ENCODE measurements at places on chromosomes 2 and 18. TPM values are rescaled to one million over a fixed set of nuclear protein-coding genes. Genes with fewer than 3 reads are reported as not detected.

GRCh38 chr2:175180701-175181103 is 808 bp downstream of the ATP5MC3 start:
- no peak for DNase-seq

- no peak for DNase-seq
These were observed 536.9 kb downstream of the TMX3 start for GRCh38 chr18:68177807-68178702.

DNA sequence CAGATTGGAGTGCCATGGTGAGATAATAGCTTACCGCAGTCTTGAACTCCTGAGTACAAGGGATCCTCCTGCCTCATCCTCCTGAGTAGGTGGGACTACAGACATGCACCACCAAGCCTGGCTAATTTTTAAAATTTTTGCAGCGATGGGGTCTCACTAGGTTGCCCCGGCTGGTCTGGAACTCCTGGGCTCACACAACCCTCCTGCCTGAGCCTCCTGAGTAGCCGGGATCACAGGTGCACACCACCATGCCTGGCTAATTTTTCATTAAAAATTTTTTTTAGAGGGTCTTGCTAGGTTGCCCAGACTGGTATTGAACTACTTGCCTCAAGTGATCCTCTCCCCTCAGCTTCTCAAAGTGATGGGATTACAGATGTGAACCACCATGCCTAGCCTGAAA is 27.8 kb downstream of the RAB31 start:
- no peak for DNase-seq

DNA sequence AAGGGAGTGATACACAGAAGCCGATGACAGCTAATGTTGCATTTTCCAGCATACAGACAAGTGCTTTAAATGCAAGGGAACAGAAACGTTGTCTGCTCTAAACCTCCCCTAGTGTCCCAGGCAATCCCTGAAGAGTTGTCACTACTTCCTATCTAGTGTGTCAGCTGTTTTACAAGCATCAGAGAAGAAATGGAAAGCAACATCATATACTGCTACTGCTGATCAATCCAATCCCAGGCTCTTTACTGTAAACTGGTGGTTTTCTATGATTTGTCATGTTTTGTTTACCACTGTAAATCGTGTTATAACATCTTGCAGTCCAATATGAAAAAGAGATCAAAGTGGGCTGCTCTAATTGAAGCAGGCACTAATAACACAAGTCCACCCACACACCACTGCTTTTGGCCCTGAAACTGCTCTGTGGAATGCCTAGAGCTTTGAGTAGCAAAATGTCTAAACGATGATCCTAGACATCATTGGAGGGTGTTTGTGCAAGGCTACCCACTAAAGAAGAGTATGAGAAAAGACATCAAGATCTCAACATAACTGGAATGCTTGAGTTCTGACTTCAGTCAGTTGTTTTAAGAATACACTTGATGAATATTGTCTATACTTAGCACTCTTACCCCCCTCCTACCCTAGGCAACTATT is 18.1 kb upstream of the ROCK1 start:
- DNase-seq: no peak

The ANXA4 gene
- total RNA-seq: 79.4 TPM

GRCh38 chr18:4251206-4251605 is 203.9 kb downstream of the DLGAP1 start:
- no peak for DNase-seq

The CHAC2 gene
- 1.8 TPM for total RNA-seq

The ADAM23 gene
- total RNA-seq: 2.9 TPM

- no peak for DNase-seq
These were observed 62.5 kb upstream of the SMAD2 start for GRCh38 chr18:47992976-47993375.

- no peak for DNase-seq
These were observed 108.3 kb upstream of the NRP2 start for GRCh38 chr2:205574001-205574400.

DNA sequence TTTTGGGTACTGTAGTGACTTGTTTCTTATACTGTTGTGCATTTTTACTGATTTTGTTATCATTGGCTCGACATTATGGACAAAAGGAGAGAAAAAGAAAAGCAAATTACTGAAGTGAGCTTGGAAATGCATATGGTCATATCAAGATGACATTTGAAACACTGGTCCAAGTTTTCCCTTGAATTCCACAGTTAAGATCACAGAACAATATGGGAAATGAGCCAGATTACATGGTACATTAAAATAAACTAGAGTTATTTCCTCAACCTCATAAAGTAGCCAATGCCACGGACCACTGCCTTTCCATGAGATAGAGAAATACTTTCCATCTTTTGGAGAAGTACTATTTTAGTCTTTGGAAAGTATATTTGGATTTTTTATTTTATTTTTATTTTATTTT is 62.0 kb upstream of the SGPP2 start:
- no peak for DNase-seq

GRCh38 chr2:73594251-73594650 is 48.0 kb downstream of the NAT8 start:
- DNase-seq: no peak

The SAG gene
- total RNA-seq: not detected

GRCh38 chr2:24065341-24065740 is 10.8 kb downstream of the SF3B6 start:
- no peak for DNase-seq

DNA sequence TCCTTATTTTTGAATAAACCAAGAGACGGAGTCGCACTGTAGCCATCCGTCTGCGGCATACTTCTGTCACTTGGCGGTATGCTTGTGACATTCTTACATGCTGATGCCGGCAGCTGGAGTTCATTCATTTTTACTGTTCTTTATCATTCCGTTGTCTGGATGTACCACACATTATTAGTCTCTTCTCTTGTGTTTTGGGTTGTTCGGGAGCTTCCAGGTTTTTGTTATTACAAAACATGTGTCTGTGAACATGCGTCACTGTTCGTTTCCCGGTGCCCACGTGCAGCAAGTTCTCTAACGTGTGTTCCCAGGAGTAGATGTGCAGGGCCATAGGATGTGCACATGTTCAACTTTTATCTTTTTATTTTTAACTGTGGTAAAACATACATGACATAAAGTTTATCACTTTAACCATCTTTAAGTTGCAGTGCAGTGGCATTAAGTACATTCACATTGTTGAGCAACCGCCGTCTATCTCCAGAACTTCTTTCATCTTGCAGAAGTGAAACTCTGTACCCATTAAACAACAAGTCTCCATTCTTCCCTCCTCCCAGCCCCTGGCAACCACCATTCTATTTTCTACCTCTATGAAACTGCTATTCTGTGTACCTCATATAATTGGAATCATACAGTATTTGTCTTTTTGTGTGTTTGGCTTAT is 40.1 kb downstream of the MTCL1 start:
- DNase-seq: no peak

The RAX gene
- not detected for total RNA-seq

The LBH gene
- total RNA-seq: 21.3 TPM

DNA sequence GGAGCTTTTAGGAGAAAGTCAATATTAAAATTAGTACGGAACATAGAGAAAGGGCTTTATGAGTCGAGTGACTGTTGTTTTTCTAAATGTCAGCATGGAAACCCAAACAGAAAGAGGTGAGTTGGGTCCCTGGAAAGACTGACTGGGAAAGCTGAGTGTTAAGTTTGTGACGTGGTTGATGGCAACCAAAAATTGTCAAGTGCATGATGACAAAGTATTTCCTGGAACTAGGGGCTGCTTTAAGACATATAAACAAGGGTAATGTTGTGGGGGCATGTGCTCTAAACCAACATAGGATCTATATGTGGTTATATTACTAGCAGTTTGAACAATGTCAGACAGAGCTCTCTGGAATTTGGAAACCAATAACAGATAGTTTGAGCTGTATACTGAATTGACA is 50.9 kb upstream of the GPD2 start:
- no peak for DNase-seq

DNA sequence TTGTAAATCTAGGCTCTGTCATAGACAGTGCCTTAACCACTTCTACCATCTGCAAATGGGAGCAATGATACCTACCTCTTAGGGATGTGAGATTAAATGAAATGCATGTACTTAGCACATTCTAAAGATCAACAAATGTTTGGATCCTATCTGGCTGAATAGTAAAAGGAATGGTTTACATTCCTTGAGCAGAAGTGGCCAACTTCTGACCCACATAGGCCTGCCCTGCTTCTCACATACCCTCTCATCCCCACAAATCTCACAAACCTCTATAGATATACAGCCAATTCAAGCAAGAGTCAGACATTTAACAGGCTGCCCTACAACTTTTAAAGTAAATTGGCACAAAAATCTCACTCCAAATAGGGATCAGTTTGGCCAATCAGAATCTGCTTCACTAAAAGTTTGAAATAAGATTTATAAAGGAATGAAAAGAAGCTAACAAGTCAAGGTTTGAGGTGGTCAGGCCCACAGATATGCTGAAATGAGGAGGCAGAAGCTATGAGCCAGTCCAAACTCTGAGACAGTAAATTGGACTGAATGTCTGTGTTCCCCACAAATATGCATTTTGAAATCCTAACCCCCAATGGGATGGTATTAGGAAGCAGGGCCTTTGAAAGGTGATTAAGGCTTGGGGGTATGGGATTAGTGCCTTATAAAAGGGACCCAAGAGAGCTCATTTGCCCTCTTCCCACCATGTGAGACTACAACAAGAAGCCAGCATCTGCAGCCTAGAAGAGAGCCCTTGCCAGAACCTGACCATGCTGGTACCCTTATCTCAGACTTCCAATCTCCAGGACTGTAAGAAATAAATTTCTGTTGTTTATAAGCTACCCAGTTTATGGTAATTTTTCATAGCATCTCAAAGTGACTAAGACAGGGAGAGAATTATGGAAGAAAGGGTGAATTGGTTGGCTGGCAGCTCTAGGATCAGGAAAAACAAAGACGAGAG is 227.8 kb upstream of the RBMS1 start:
- no peak for DNase-seq

- DNase-seq: no peak
These were observed 155.3 kb downstream of the ANTXR1 start for GRCh38 chr2:69168144-69168813.

GRCh38 chr18:22223254-22223964 is 54.0 kb downstream of the GATA6 start:
- DNase-seq: peak; percentile 42

The CFAP65 gene
- total RNA-seq: not detected

GRCh38 chr2:178296394-178297090 is 102.2 kb downstream of the OSBPL6 start:
- DNase-seq: no peak

GRCh38 chr2:26281226-26281625 is 36.5 kb downstream of the HADHB start:
- DNase-seq: no peak

DNA sequence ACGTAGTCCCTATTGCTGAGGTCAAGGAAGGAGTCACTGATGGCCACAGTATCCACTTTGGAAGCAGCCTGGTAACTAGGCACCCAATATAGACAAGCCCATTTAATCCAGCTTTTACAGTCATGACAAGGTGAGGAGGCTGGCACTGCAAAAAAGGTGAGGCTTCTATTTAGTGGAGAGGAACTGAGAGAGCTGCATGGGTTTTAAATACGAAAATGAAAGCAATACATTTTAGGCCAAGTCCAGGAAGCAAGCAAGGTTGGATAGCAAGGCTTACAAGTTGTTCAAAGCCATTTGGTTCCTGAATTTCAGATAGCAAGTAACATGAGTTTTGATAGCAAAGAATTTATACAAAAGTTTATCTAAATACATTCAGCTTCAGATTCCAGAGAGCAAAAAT is 80.4 kb downstream of the SGPP2 start:
- DNase-seq: no peak

The TLX2 gene
- total RNA-seq: not detected

GRCh38 chr2:173435574-173435973 is 80.9 kb downstream of the CDCA7 start:
- DNase-seq: no peak

The TGIF1 gene
- 63.2 TPM for total RNA-seq

GRCh38 chr2:204585930-204586329 is 40.7 kb downstream of the PARD3B start:
- no peak for DNase-seq

DNA sequence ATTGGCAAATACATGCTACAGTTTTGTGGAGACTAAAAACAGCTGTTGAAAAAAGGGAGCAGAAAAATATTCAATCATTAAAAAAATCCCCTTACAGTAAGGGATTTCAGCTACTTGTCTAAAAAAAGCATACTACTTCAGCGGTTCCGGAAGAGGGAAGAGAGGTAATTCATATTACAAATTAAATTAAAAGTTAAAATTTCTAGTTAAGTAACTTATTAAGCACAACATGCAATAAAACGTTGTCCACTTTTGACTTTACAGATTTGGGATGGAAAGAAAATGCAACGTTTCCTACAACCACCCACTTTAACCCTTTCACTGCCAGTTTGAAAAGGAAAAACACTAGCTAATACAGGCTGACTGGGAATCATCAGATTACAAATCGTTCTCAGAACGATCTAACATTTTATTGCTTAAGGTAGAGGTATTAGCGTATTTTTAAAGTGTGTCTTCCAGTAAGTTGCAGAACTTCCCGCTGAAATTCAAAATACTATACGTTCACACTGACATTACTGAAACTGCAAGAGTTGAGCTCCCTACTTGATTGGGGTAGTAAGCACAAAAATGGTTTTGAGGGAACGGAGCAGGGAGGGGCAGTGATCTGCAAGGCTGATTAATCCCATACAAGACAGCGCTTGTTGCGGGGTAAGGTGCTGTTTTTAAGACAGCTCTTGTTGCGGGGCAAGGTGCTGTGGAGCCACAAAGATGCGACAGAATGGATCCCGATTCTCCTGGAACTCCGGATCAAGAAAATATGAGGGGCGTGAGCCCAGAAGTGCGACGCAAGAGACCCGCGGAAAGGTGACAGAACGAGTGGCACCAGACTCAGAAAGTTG is 743 bp downstream of the HADHA start:
- DNase-seq: no peak

DNA sequence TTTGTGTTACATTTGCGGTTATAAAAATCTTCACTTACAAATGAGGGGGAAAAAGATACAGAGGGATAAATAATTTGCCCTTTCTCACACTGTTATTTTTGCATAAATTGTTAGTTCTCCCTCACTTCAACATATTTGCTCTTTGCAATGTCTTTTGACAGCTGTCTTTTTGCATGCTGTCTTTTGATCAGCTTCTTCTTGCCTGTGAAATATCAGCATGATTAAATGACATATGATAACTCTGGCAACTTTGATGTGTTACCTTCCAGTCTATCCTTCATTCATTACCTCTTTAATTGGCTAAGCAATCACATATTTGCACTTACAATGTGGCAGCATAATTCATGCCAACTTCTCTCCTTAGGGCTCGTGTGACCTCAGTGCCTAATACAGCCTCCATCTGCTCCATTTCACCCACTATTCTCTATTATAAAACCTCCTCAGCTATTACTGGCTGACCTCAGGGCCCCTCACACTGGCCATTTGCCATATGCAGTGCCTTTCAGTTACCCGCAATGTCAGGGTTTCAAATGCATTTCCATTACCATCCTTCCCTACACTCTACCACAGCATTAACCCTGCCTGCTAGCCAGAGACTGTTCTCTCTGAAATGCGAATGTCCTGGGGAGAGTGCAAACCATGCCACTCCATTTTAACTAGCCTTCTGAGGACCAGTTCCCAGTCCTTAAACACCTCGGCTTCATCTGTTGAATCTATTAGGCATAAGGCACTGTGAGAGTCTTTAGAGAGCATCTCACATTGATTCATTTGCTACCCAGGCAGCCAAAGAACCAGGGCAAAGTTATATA is 1056.6 kb upstream of the CHAC2 start:
- no peak for DNase-seq

Measured in tibial nerve (tissue), 4 donors.